ENCODE measurements at places on chromosomes 1 and 21. TPM values are rescaled to one million over a fixed set of nuclear protein-coding genes. Genes with fewer than 3 reads are reported as not detected.

Gene S100A7A
- total RNA-seq = not detected

Gene FCRL4
- 0.48 TPM for total RNA-seq

Gene MYBPH
- total RNA-seq = not detected

GRCh38 chr1:116763116-116763786 lies 9.0 kb downstream of the CD2 start:
- no peak for DNase-seq

Gene VHLL
- 0.34 TPM for total RNA-seq

Gene ZNF695
- total RNA-seq = 1.5 TPM

Data from astrocyte (in vitro differentiated cells and primary cell).